ENCODE measurements at places on chromosomes 3 and 15.
A peak's percentile ranks its signal among the peaks of the same experiment; 100 is the strongest.

DNA sequence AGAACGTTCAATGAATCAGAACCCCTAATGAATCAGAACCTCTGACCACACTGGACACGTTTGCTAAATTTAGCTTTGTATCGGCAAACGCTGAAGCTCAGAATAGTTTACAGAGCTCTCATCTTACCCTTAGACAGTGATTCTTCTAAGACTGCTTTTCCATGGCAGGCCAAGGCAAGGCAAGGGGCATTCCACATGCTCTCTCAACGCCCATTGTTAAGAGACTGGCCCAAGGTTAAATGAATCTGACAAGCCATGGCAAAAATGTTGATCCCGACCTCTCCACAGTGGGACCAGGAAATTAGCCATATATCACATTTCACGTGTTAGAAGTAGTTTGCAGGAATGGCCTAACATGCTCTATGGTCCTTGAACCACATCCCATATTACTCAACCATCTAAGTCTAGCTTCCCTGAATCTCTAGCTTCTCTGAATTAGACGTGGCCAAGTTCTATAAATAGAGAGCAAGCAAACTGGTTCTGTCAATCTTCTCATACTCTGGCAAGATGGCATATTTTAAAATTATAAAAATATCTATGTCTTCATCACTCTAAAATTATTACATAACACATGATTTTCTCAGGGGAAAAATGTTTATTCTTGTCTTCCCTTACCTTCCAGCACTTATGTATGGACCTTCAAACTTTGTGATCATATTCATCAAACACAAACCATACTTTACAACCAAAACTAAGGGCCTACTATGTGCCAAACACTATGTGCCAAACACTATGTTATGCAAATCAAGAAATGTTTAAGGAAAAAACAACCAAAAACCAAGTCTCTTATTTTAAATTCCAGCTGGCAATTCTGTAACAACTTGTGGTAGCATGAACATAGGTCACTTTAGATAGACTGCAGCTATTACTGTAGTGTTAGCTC, 54.3 kb downstream of the AAGAB start:
- DNase-seq: peak; percentile 73

DNA sequence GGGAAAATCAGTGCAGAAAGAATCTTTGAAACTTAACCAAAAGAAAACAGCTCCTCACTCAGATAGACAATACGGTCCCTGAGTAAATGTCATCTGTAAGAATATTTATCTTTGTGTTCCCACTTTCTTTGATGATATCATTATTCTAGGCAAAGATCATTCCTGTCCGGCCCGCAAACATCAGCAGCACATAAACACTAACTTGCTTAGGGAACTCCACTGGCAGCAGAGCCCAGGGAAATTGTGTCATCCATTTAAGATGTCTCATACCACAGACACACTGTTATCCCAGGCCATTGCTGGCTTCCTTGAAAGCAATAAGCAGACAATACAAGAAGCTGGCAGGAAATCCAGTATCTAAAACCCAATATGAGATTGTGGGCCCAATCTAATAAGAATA, 20.1 kb upstream of the CD96 start:
- peak; percentile 24 for DNase-seq

- peak; percentile 49 for DNase-seq
These were observed 7.0 kb upstream of the TM4SF18 start for GRCh38 chr3:149340310-149340933.

GRCh38 chr3:52136513-52136912, 17.7 kb downstream of the POC1A start:
- DNase-seq: no peak

- DNase-seq: no peak
These were observed 178.1 kb downstream of the POTEB3 start for GRCh38 chr15:21261965-21262850.

DNA sequence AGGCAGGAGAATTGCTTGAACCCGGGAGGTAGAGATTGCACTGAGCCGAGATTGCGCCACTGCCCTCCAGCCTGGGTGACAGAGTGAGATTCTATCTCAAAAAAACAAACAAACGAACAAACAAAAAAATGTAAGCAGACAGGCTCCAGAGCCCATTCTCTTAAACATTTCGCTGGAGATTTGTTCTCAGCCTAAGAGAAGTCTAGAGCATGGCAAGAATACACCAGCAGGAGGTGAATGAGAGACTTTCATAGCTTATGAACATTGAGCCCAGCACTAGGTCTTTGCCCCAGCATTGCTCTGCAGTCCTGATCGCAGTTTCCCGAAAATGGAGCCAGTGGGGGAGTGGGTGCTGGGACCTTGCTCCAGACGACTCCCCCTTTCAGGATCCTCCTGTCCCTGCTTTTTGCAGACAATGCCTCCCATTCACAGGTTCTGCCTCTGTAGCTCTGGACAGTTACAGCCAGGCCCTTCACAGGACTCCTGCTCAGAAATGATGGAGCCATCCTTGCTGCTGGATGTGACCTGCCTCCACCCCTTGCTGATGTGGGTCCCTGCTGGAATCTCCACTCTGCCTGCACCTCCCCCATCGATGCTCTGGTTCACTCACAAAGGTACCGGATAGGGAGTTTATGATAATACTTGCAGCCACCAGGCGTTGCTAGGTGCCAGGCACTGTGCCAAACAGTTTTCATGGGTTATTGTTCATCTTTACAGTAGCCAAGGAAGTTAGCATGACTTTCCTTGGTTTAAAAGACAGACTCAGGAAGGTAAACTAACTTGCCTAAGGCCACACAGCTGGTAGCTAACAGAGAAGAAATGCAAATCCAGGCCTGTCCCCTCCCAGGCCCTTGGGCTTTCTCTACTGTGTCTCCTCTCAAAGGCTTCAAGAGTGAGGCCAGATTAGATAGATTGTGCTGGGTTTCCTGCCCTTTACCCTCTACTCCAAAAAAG, 329.7 kb upstream of the TLE3 start:
- peak; percentile 7 for DNase-seq

- DNase-seq: no peak
These were observed 7.0 kb upstream of the UBE2Q2 start for GRCh38 chr15:75835990-75836958.

DNA sequence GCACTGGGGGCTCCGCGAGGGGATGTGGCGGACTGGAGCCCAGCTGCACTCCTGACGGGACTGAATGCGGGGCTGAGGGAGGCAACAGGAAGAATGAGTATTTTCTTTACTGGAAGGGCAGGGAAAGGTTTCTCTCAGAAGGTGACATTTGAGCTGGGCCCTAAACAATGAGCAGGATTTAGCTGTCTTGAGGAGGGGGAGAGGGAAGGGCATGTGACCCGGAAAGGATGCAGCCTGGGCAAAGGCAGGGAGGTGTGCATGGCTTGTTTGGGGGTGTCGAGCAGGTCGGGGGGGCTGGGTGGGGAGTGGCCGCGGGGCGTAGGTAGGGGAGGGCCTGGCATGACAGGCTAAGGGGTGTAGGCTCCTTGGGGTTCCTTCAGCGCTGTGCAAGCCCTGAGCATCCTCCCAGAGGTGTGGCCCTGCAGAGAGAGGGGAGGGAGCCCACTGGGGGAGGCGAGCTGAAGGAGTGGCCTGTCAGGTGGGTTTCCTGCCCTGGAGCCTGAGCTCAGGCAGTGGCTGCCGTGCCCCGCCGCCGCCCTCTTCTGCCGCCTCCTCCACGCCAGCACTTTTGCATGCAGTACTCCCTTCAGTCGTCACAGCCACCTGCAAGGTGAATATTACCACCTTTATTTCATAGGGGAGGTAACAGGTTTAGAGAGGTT, 17.2 kb upstream of the ANKDD1A start:
- DNase-seq: no peak

- no peak for DNase-seq
These were observed 146.3 kb upstream of the SOX2 start for GRCh38 chr3:181565416-181565815.

GRCh38 chr3:110620118-110620517, 451.5 kb upstream of the NECTIN3 start:
- no peak for DNase-seq

DNA sequence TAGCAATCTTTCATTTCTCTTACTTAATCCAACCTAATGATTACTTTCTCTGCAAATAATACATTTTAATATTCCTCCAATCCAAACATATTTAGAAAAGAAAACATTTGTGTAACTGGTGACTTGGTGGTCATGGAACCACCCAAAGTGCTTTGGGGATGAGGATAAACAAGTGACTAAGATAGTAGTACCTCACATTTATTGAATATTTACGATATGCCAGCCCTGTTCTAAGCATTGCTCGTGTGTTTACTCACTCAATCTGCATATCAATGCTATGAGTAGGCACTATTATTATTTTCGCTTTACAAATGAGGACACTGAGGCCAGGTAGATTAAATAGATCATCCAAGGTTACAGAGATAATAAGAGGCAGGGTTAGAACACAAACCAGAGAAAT, 189.5 kb downstream of the SHOX2 start:
- peak; percentile 17 for DNase-seq

- peak; percentile 28 for DNase-seq
These were observed 625.5 kb upstream of the ZNF717 start for GRCh38 chr3:76410762-76411281.

DNA sequence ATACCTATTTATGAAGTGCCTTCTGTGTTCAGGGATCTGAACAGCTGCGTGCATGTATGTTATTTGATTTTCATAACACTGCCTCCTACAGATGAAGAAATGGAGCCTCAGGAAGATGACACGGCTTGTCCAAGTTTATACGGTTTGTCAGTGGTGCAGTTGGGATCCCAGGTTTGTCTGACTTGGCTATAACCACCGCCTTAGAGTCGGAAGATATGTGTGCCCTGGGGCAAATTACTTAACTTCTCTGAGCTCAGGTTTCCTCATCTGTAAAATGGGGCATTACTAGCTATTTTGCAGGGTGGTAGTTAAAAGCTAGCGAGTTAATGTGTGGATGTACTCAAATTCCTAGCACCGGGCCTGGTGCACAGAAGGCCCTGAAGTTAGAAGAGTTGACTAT, 54.1 kb upstream of the ANP32A start:
- no peak for DNase-seq

DNA sequence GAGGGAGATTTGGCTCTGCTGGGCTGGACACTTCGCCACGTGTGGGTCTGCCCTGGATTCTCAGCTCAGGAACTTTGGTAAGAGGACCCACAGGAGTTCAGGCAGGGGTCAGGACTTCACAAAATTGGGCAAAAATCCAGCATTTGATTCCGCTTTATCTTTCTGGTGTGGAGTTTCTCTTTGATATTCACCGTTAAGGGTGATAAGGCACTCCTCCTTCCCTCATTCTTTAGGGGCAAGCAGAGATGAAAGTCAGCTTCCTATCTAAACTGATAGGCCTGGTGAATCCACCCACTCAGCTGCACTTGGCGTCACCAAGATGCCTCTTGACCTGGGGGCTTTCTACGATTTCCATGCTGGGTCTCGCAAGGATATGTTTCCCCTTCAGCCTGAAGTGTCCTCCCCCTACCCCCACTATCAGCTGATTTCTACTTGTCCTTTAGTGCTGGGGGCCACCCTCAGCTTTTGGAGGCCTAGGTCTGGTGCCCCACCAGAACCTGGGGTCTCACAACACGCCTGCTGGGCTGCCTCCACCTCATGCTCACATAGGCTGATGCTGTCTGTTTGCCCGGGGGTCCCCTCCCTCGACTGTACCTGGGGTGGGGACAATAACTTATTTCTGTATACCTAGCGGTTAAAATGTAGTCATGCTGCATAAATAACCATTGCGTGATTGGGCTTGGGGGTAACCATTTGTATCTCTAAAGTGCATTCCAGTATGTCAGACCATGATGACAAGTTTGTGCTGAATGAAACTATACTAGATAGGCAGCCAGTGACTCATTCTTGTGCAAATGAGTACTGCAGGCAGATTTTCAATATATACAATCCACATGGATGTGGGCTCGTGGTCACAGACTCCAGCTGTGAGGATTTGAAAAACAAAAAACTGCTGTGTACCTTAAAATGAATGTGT, 248.3 kb downstream of the ADAMTS17 start:
- peak; percentile 7 for DNase-seq

- DNase-seq: no peak
These were observed 372.1 kb upstream of the NR2F2 start for GRCh38 chr15:95958382-95958781.

- DNase-seq: no peak
These were observed 75.4 kb upstream of the PLAAT1 start for GRCh38 chr3:193165431-193166120.

Data from iris pigment epithelial cell (primary cell).